ENCODE measurements at places on chromosomes 4 and X.

DNA sequence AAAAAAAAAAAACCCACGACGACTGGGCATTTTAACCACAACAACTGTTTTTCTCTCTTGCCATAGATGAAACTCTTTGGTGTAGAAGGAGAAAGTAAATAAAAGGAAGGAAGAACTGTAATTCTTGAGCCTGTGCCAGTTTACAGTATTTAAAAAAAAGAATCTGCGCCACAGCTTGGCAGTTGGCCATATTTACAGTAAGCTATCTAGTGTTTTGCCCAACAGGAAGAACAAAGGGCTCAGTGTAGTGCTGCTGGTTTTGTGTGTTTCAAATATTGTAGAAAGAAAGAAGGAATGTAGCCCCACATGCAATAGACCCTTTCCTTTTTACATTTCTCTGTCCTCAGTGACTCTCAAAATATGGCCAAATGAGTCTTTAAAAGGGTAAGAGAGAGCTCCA is 66.1 kb downstream of the NR3C2 start:
- peak; percentile 75 for DNase-seq

DNA sequence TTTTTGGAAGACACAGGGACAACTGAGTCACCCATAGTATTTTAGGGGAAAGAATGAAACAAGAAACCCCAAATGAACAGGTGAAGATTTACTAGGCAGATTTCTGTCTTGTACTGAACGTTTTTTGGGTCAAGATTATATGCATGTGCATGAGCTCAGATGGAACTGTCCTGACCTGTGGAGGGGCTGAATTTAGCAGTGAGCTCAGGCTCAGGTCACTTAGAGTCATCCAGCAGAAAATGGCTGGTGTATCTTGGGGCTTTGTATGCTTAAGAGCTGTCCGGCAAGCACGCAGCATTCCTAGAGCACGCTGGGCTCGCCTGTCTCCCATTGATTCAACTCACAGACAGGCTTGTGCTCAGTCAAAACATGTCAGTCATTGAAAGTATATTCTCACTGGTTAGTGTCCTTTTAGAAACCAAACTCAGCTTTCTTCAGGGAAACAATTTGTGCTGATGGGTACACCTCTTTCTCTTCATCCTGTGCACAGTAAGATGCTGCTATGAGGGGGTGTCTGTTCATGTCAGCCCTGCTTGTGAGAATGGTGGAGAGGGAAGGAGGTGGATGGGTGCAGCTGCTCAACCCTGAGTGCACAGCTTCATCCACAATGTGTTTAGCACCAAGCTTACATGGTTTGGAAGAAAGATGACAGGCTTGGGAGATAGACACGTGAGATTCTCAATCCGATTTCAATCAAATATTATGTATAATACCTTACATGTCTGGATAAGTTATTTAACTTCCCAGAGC is 47.5 kb upstream of the PDLIM3 start:
- DNase-seq: no peak

DNA sequence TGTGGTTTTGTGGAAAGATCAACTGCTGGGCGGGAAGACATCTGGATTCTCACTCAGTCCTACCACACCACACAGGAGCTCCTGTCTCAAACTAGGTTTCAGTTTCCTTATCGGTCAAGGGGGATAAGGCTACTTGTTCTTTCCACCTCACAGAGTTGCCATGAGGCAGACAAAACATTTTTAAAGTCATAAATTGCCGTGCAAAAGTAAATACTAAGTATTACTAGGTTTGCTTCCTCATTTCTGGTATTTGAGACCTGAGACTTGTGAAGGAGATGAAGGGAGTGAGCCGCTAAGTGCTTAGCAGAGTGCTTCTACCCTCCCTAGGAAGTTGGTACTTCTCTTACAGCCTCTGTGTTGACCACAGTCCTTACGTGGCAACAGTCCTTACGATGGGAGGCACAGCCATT is 1.5 kb downstream of the LAP3 start:
- DNase-seq: no peak

DNA sequence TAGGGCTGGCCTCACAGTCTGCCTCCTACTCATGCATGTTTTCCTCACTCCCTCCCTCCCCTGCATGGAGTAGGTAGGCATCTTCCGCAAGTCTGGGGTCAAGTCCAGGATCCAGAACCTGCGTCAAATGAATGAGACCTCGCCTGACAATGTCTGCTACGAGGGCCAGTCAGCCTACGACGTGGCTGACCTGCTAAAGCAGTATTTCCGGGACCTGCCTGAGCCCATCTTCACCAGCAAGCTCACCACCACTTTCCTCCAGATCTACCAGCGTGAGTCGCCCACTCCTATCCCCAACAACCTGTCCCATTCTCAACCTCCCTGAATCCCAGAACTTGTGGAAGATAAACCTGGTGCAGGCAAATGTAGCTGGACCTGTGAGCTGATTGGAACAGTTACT is 73.4 kb downstream of the STARD8 start:
- DNase-seq: no peak

DNA sequence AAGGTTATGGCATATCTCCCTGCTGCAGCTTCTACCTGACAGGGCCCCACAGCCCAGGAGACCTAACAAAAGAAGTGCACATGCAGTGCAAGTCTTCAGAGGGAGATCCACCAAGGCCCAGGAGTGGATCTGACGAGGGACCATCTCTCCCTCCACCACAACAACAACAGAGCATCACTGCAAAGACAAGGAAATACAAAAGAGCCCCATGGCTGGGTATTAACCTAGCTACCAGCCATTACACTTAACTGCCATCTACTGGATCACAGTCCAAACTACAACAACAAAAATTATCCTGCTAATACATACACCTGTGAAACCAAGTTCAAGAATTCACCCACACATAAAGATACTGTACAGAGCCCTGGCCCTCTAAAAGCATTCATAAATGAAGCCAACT is 280.2 kb upstream of the SLC7A11 start:
- DNase-seq: no peak

GRCh38 chr4:6441202-6441582 is 31.2 kb downstream of the PPP2R2C start:
- no peak for DNase-seq

- no peak for DNase-seq
These were observed 8.2 kb upstream of the TLR10 start for GRCh38 chr4:38791010-38791409.

DNA sequence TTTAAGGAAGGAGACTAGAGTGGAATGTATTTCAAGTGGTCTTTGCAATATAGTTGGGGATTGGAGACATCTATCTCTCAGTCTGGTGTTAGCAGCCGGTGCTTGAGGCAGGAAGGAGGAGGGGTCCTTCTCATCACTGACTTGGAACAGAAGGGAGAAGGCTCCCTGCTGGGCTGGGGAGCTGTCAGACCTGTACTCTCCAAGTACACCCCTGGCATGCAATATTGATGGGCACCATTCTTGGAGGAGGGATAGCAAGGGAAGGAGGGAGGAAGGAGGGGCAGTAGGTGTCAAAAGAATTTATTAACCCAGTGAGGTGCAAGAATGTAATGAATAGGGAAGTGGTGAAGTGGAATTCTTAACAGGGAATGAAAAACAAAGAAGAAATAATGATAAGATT is 338.8 kb downstream of the UNC5C start:
- no peak for DNase-seq

- peak; percentile 71 for DNase-seq
These were observed 52.4 kb downstream of the GLRB start for GRCh38 chr4:157128395-157128794.

DNA sequence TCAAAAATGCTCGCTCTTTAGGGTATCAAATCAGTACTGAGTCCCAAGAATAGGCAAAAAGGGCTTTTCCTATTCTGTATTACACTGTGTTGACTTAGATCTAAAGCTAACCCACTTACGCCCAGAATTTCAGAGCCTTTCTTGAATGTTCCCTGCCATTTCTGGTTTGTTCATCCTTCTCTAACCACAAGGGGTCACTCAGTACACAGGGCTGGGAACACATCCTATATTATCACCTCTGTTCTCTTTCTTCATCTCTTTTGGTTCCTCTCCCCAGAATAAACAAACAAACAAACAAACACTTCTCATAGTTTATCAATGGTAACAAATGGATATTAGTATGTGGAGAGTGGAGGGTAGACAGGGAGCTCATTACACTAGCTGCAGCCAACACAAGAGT is 25.5 kb upstream of the MORC4 start:
- peak; percentile 33 for DNase-seq

DNA sequence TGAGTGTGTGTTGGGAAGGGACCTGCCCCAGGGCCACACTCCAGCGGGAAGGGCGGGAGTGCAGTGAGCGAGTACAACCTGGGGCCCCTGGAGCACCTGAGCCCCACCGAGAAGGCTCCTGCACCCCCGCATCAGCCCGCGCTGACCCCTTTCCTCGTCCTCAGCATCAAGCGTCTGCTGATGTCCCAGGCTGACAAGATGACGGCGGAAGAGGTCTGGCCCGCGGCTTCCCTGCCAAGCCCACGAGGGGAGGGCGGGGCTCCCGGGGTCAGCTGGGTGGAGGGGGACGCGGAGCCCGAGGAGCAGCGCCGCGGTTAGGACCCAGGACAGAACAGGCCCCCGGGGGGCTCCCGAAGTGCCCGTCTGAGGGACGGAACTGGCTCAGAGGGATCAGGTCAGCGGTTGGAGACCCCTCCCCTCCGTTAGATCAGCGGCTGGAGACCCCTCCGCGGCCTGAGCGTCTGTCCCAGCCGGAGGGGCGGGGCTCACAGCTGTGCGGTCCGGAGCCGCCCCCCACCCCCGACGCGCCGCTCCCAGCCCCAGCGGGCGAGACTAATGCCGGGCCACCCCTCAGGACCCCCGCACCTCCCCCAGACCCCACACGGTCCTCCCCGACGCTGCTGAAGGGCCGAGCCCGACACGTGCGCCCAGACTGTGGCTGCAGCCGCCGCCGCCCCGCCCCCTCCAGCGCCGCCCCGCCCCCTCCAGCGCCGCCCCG is 6.7 kb downstream of the MYL5 start:
- DNase-seq: peak; percentile 18

DNA sequence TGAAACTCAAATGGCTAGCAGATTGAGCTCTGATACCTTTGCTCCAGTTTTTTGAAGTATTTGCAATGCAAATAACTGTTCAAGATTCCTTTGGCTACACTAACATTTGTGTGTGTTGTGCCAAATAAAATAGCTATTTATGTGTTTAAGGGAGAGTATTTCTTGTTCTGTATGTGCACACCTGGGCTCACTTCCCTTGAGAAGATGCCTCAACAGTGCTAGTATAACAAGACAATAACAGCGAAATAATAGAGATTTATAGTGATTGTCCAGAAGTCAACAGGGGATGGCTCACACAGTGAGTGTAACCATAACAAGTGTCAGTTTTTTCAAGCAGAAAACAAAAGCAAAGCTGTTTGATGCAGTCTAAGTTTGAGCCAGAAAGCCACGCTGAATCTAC is 460.5 kb downstream of the CENPC start:
- no peak for DNase-seq

DNA sequence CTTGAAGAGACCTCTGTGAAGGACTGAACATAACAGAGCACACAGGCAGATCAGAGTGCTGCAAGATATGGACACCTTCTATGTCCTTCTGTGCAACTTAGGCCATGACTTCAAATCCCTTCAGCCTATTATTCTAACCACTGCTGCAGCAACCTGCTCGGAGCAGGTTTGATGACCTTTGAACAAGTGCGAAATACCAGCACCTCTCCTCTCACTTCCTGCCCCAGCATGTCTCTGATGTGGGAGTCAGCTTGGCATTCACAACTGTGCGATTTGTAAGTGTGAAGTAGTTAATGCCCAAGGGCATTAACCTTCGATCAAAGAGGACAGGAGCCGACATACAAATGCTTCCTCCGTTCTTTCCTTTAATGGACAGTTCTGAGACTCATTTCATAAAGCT is 1.6 kb upstream of the EXOC1 start:
- DNase-seq: no peak

DNA sequence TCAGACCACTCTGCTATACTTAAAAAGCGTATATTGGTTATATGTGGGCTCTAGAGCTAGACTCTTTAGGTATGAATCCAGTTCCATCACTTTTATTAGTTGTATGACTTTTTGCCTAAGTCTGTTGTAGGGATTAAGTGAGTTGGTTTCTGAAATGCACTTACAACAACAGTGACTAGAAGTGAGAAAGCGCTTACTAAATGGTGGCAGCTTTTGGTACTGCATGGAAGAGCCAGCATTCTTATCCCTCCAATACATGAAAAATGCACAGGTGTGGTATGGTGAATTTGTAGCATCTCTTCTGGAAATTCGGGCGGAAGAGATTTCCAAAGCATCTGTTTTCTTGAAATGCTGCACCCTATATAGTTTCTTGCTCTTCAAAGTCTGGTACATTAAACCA is 117.1 kb downstream of the SPANXA1 start:
- DNase-seq: peak; percentile 1

DNA sequence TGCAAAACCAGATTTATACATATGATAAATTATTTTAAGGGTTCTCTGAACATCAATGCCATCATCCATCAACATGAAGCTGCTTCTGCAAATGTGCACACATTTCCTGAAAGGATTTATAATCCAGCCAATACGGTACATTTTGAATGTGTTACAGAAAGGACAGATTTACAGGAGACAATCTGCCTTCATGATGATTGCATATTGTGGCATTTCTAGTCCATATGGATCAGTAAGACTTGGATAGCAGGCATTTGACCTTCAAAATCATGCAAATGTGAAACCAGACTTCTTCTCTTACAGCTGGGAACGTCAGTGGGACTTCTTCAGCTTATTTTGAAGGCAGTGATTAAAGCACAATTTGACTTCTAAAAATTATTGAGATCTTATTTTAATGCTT is 217.3 kb upstream of the GK2 start:
- DNase-seq: no peak

DNA sequence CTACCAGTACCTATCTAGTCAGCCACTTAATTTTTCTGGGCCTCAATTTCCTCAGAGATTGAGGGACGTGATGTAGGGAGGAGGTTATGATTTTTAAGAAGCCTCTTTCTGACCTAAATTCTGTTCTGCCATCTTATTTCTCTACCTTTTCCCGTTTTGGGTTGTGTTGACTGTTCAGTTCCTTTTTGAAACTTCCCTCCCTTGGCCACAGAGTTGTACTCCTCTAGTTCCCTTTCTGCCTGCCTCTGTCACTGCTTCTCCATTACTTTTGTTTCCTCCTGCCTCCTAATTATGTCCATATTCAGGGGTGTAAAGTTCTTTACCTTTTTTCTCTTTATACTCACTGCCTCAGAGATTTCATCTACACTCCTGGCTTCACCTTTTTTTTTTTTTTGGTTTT is 25.4 kb downstream of the CLCN5 start:
- no peak for DNase-seq

DNA sequence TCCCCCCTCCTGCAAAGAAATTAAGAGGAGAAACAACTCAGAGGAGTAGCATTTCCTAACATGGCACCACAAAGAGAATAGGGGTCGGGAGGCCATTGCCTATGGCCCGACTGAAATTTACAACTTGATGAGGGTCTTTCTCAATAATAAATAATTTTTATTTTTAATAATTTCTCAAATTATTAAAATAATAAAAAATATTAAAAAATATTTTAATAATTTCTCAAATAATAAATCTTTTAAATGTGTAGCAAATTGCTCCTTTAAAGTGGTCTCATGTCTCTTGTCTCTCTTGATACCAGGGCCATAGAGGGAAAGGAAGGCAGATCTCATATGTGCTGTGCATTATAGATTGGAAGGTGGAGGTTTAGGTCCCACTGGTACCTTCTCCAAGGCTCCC is 49.2 kb upstream of the MTMR1 start:
- DNase-seq: no peak

All from NCI-H1105 treated with DMSO at 0.1 percent for 48 hours (cell line).